Dermis microvascular lymphatic vessel endothelial cell (primary cell): ENCODE measurements at places on chromosomes 6 and 20. TPM values are rescaled to one million over a fixed set of nuclear protein-coding genes. Genes with fewer than 3 reads are reported as not detected.

The IP6K3 gene
- not detected in 2 replicates for total RNA-seq

The LY6G6F gene
- not detected in 2 replicates for total RNA-seq

The LTB gene
- 6.4 and 11.8 TPM in 2 replicates for total RNA-seq

The GCNT2 gene
- total RNA-seq: 46.5 and 57.8 TPM in 2 replicates

The MUC22 gene
- total RNA-seq: not detected in 2 replicates

The BPIFB1 gene
- not detected in 2 replicates for total RNA-seq

The BFSP1 gene
- total RNA-seq: 1.7 and 2.0 TPM in 2 replicates

The PTK6 gene
- total RNA-seq: under 0.01 TPM in 2 replicates

The PHF20 gene
- 22.1 and 23.8 TPM in 2 replicates for total RNA-seq

The HDGFL1 gene
- total RNA-seq: not detected in 2 replicates

The SLA2 gene
- not detected in 2 replicates for total RNA-seq

The KCNK16 gene
- total RNA-seq: not detected in 2 replicates

The ME1 gene
- 3.8 and 7.6 TPM in 2 replicates for total RNA-seq

The CNBD2 gene
- total RNA-seq: 5.3 and 5.4 TPM in 2 replicates

The CLVS2 gene
- not detected in 2 replicates for total RNA-seq

The GRIK2 gene
- not detected in 2 replicates for total RNA-seq

The FAM217A gene
- total RNA-seq: not detected in 2 replicates

The BTNL2 gene
- total RNA-seq: not detected in 2 replicates

The BMP7 gene
- not detected in 2 replicates for total RNA-seq

The AVP gene
- not detected in 2 replicates for total RNA-seq

The SLC22A2 gene
- total RNA-seq: not detected in 2 replicates

The SLC17A4 gene
- not detected in 2 replicates for total RNA-seq
